ENCODE measurements at places on chromosomes 5 and 9. TPM values are rescaled to one million over a fixed set of nuclear protein-coding genes. Genes with fewer than 3 reads are reported as not detected.

The FAM200C gene
- total RNA-seq = 2.7 TPM

The AQP7 gene
- 1.9 TPM for total RNA-seq

The TMEFF1 gene
- total RNA-seq = not detected

The C5orf24 gene
- 71.0 TPM for total RNA-seq

DNA sequence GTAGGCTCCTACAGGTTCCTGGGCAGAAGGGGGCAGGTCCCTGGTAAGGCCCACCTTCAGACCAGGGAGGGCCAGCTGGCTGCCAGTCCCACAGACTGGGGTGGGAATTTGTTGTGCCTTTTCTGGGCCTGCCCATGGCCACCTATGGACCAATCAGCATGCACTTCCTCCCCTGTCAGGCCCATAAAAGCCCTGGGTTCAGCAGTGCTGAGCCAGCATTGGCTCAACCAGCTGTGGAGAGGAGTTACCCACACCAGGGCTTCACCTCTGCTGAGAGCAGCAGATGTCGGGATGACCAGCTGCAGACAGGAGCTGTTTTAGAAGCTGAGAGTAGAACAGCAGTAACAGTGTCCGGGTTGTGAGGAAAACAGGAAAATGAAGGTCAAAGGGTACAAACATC, 373.4 kb upstream of the ACO1 start:
- no peak for DNase-seq

- no peak for DNase-seq
Measured at GRCh38 chr5:99000876-99001275, 72.1 kb upstream of the CHD1 start.

DNA sequence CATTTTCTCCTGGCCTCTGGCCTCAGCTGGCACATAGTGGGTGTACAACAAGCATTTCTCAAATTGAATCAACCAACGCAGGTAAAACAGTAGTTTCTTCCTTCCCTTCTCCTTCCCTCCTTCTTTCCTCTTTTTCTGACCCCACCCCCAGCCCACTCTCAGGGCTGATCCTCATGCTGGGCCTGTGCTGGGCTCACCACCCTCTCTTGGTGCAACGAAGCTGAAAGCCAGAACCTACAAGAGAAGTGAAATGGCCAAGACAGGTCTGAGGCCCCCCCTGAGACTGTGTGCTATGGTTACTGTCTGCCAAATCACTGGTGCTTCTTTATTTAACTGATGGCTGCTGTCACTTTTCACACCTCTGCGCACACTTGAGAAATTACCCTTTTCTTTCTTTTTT, 53.0 kb upstream of the BOD1 start:
- no peak for DNase-seq

GRCh38 chr5:176447591-176447977, 601 bp upstream of the FAF2 start:
- no peak for DNase-seq

DNA sequence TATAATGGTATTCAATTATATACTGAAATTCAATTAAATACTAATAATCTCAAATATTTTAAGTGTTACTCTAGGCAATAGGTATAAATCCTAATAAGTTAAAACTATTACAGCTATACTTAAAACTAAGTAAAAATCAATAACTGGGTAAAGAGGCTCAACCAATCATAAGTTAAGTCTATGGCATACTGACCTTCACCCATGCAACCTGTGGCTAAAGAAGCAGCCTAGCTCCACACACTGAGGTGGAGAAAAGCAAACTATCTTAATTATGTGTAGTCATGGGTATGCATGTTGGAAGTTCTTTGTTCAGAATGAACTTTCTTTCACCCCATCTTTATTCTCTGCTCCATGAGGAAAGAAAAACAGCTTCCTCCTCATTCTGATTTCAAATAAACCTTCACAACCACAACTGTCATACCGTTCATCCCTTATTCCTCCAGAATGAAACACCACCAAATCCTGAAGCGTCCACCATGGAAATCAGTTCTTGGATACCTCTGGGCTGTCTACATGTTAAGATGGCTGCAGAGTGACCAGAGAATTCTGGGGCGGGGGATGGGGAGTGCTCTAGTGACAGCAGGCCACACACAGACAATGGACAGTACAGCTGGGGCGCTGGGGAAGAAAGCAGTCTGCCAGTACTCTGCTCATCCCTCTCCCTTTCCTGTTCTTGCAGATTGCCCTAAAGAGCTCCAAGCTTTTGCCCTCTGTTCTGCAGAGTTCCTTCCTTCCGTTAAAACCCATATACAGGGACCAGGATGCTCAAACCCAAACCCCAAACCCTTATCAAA, 62.3 kb downstream of the RIGI start:
- DNase-seq = no peak

DNA sequence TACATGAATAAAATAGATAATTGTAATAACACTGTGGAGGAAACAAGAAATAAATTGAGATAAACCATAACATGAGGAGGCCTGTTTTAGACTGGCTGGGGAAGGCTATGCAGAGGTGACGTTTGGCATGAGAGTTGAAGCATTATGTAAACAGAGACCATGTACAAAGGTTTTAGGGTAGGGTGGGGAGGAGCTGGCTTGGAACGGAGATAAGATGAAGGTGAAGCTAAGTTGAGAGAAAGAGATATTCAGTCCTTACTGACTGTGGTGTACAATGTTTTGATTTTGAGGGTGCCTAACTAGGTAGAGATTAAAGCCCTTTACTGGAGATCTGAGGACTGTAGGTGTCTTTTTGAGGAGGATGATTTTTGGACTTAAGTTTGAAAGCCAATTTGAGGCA, 17.8 kb downstream of the MAN2A1 start:
- DNase-seq = no peak

GRCh38 chr9:68500457-68501381, 40.0 kb downstream of the TMEM252 start:
- DNase-seq = no peak

DNA sequence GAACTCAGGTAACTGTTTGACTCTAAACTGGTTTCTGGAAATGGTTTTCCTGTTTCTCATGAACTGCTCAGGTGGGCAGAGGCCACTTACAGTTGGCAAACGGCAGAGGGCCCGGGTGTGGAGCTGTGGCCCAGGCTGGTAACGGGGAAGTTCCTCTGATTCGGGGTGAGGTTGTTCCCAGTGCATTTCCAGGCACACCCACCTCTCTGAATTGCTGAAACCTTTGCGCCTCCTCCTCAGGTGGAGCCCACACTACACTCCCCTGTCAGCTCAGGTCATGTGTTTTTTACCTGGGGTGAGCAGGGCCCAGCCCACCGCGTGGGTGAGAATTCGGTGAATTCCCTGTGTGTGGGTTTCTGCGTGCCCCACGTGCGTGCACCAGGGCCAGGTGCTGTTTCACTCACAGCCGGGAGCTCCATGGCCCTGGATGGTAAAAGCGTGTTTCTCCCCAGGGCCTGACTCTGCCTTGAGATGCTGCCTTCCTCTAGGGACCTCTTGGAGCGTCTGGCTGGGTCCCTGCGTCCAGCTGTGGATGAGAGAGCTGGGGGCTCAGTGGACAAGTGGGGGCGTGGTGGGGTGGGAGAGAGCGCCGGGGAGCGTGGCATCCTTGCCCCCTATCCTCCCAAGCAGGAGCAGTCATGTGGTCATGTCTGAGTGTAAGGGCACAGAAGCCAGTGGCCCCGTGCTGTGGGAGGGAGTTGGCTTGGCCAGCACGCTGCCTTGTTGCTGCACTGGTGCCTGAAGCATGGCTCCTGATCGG, 33.5 kb upstream of the LPCAT1 start:
- no peak for DNase-seq

DNA sequence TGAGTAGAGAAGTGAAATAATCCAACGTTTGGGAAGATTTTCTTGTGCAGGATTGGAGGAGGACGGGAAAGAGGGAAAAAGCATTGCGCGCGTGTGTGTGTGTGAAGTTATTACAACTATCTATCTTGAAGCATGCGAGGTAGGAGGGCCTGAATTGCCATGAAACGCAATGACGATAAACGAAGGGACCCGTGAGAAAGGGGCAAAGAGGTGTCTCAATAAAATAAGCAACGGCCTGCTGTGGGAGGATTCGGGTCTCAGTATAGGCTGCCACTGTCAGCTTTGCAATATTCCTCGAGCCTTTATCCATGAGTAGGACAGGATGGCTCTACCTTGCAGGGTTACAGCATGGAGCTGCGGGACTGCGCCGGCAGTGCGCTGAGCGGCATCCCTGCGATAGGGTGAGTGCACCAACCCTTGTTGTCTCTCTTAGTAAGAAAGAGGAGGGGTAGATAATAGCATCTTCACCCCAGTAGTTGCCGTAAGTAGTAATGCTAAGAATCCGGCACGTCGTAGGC, 631 bp upstream of the RCL1 start:
- no peak for DNase-seq

GRCh38 chr9:3035579-3036332, 191.9 kb upstream of the PUM3 start:
- DNase-seq = no peak

DNA sequence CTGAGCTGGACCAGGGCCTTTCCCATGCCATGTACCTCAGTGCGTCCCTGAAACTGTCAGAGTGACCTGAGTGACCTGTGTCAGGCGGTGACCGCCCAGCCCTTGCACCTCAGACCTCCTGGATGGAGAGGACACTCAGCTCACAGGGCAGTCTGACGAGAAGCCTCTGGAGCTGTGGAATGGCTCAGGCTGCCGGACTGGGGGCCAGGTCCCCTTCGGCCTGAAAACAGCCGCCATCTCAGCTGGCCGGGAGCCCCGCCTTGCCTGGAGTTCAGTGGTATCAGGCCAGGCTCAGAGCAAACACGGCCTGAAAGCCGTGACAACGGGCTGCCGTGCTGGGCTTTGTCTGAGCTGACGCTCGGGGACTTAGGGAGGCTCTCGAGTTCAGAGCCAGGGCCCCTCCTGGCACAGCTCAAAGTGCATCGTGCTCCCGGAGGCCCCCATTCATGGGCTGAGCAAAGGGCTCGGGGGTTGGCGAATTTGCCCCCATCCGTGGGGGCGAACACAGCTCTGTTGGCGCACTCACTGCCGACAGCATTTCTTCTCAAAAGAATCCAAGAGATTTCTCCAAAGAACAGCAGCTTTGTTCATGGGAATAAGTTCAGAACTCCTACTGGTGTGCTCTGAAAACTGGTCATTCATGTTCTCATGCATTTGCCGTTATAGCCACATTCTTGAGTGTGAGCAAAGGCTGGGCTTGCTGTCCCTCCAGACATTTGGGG, 8.4 kb upstream of the SLC9A3 start:
- no peak for DNase-seq

DNA sequence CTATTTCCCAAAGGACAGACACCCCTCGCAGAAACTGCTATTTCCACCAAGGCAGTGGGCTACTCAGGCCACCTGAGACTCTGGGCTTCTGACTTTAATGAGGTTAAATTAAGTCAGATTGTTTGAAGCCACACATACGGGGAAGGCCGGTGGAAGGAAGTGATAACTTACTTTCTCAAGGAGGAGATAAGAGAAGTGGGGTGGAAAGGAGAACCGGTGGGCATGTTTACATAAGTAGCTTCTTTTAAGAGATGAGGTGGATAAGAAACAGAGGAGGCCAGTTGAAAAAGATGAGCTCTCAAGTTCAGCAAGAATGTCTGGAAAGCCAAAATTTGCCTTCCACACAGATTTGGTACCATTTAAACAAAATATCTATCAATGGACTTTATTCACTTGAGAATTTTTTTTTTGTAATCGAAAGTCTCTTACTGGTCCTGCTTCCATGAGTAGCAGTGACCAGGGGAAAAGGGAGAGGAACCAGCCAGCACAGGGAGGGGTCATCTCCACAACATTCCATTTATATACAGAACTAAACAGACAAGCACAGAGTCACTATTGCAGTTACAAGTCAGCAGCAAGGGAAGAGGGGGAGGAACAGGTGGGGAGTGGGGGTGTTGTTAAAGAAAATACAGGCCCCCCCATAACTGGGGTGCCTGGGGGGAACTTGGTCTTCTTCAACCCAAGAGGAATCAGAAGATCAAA, 20.0 kb downstream of the CCDC125 start:
- no peak for DNase-seq
